AG08395 (cell line): ENCODE measurements at places on chromosomes 5 and 9.

GRCh38 chr5:135047347-135047695, 13.3 kb upstream of the PITX1 start:
- DNase-seq, result no peak

- peak; percentile 78 for DNase-seq
Measured at GRCh38 chr9:36470643-36471290, 70.7 kb upstream of the RNF38 start.

DNA sequence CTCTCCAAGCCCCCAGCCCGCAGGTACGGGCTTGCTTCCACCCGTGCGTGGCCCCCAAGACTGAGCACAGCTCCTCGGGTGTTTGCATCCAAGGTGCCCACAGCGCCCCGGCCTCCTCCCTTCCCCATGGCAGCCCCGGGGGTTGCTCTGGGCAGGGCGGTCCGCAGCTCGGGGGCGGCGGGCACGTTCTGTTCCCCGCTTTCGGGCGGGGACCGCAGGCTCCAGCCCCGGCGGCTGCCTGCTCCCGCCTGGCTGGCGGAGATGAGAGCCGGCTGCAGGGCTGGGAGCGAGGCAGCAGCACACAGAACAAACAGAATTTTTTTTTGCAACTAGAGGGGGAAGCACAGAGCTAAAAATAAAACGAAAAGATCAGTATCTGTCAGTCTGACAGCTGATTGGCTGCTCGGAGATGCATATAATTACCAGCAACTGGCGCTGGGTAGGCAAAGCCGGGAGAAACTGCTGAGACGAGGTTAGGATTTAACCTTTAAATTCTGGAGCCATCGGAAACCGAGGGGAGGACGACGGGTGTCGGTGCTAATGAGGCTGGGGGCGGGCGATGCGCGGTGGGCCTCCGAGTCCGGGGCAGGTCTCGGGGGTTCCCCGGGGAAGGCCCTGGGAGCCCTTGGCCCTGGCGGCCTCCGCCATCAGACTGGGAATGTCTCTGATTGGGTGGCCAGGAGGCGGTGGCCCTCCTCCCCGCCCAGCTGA, 142.7 kb upstream of the IER5L start:
- peak; percentile 85 for DNase-seq

- DNase-seq, result no peak
Measured at GRCh38 chr9:90904706-90905478, 103.3 kb downstream of the SYK start.

- peak; percentile 52 for DNase-seq
Measured at GRCh38 chr5:42767491-42768105, 11.0 kb downstream of the CCDC152 start.

DNA sequence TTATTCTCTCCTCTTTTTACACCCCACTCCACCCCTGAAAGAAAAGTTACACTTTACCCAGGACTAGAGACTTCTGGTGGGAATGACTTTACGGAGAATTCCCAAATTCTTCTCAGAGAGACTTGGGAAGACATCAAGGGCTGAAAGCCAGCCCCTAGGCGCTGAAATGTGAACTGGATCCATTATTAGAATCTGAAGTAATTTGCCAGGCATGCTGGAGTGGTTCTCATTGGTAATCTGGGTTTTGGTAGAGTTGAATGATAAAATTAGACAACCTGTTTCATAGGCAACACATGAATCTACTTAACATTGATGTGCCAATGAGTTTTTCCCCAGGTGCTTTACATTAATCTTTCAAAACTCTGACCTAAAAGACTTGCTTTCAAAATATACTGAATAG, 324.8 kb downstream of the ADAMTS6 start:
- no peak for DNase-seq

GRCh38 chr9:4640027-4640426, 22.1 kb upstream of the PLPP6 start:
- peak; percentile 13 for DNase-seq

GRCh38 chr5:78025540-78025939, 249.4 kb upstream of the TBCA start:
- no peak for DNase-seq

DNA sequence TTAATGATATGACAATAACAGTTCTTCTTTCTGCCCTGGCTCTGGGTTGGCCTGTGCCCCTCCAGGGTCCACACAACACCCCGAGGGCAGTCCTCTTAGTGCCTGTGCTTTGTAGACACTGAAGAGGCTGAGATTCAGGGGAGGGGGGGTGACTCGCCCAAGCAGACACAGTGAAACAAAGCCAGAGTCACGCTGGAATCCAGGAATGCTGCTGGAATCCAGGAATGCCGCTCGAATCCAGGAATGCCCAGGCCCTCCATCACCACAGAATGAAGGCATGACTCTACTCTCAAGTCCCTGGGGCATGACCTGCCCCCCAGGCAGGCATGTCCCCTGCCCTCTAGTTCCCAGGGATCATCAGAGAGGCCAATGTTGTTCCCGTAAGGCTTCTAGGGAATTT, 73.1 kb downstream of the LRSAM1 start:
- peak; percentile 51 for DNase-seq

DNA sequence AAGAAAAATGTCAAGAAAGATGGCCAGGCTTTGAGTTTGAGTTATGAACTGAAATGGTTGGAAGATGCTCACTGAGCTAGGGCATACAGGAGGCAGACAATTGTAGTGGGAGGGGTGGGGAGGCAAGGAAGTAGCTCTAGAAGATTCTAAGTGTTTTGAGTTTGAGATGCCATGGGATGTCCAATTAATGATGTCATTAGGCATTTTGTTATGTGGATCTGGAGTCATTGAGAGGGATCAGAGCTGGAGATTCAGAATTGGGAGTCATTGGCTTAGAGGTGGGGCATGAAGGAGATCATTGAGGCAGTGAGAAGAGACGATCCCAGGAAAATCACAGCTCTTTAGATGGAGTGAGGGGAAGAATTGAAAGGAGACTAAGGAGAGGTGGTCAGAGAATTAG, 111.5 kb upstream of the ZNF618 start:
- DNase-seq, result no peak

GRCh38 chr5:119187776-119188529, 117.1 kb downstream of the DMXL1 start:
- no peak for DNase-seq

GRCh38 chr9:130824643-130825350, 10.3 kb upstream of the ABL1 start:
- peak; percentile 54 for DNase-seq

- DNase-seq, result no peak
Measured at GRCh38 chr9:111107141-111107540, 68.9 kb upstream of the LPAR1 start.

GRCh38 chr5:127002390-127002789, 28.0 kb downstream of the MARCHF3 start:
- peak; percentile 55 for DNase-seq
